ENCODE measurements at places on chromosomes 2 and 18.

DNA sequence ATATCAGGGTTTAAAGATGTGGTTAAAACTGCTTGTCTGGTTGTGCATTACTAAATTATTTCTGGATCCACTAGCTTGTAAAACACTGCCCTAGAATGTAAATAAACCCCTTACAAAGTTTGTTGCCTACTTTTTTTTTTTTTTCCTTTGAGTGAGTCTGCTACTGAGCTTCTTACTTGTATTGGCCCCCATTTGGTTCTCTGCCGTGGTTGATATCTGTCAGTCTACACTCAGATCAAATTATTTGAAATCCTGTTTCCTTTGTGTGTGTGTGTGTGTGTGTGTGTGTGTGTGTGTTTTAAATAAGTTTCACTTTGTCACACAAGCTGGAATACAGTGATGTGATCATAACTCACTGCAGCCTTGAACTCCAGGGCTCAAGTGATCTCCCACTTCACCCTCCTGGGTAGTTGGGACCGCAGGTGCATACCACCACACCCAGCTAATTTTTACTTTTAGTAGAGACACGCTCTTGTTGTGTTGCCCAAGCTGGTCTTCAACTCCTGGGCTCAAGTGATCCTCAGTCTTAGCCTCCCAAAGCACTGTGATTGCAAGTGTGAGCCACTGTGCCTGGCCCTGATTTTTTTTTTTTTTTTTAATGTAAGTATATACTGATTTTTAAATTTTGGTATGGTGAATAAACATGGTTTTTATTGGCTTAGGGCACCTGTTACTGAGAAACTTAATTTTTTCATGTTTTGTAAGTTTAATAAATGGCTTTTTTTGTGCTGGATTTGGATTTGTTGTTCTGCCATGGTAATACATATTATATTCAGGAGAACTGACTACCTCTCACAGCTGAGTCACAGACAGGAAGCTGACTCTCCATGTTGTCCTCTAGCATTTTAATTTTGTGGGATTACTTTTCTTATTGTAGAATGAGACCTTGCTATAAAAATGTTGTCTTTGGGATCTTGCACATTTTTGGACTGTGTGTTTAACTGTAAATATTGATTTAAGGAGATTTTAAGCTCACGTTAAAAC, 48.5 kb downstream of the MAP4K4 start:
- H3K27me3 ChIP-seq, result no peaks in the 10 kb centered on the region
- H3K36me3 ChIP-seq, result no peaks in the 10 kb centered on the region
- peaks cover 42% of the 10 kb centered on the region for H3K4me1 ChIP-seq
- no peak for DNase-seq

DNA sequence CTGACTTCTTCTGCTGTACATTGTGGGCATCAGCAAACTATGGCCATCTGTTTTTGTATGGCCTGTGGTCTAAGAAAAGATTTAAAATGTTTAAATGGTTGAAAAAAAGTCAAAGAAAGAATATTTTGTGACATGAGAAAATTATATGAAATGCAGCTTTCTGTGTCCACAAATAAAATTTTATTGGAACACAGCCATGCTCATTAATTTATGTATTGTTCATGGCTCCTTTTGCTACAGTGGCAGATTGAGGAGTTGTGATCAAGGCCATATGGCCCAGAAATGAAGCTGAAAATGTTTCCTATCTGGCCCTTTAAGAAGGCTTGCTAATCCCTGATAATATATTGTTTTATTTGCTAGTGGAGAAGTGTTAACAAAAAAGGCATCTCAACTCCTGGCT, 162.0 kb downstream of the SLC4A3 start:
- no peak overlapping the region for H3K4me3 ChIP-seq
- H3K27ac ChIP-seq, result no peak overlapping the region
- H3K36me3 ChIP-seq, result no peaks in the 10 kb centered on the region
- H3K4me1 ChIP-seq, result no peaks in the 10 kb centered on the region
- no peak for DNase-seq

DNA sequence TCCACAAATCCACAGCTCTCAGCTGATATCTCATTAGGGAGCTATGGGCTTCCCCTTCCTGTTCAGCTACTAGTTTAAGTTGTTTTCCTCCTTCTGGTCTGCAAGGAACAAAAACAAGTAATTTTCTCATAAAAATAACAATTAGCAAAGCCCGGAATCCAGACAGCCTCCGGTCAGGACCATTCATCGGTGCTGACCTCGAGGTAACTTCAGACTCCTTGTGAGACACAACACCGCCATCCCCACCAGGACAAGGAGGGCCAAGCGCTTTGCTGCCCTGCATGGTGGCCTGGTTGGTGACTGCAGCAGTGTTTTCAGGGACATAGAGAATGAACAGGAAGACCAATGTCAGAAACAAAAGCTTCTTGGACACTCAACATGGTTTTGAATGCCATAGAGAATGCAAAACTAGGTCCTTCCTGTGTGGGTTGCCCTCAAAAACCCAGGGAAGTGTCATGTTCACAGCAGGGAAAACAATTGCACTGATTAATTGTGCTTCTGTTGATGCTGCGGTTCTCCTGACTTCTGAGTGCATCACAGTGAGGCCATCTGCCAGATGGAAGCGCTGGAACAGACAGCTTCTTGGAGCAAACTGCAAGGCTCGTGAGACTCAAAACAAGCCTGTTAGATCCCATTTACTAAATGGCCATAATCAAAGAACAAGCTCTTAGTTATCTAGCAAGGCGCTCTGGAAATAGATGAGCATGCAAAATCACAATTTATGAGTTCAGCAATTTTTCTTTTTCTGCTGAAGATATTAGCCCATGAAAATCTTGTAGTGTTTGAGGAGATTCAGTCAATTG, 77.1 kb downstream of the HS1BP3 start:
- H3K36me3 ChIP-seq, result no peaks in the 10 kb centered on the region
- H3K27me3 ChIP-seq, result no peaks in the 10 kb centered on the region
- no peak for DNase-seq
- no peak overlapping the region for H3K4me3 ChIP-seq
- H3K4me1 ChIP-seq, result peaks cover 6% of the 10 kb centered on the region

GRCh38 chr18:74546751-74547530, 12.6 kb downstream of the CNDP1 start:
- no peaks in the 10 kb centered on the region for H3K36me3 ChIP-seq
- H3K4me1 ChIP-seq, result peaks cover 13% of the 10 kb centered on the region

- H3K27ac ChIP-seq, result no peak overlapping the region
- no peaks in the 10 kb centered on the region for H3K4me1 ChIP-seq
- no peak for DNase-seq
- no peaks in the 10 kb centered on the region for H3K36me3 ChIP-seq
- no peaks in the 10 kb centered on the region for H3K27me3 ChIP-seq
Measured at GRCh38 chr2:105243961-105244360, 2.4 kb downstream of the GPR45 start.

GRCh38 chr2:230601510-230601909, 111.1 kb upstream of the CAB39 start:
- DNase-seq, result no peak
- H3K27ac ChIP-seq, result no peak overlapping the region
- no peaks in the 10 kb centered on the region for H3K4me1 ChIP-seq
- H3K27me3 ChIP-seq, result no peaks in the 10 kb centered on the region
- no peak overlapping the region for H3K4me3 ChIP-seq
- H3K36me3 ChIP-seq, result no peaks in the 10 kb centered on the region

GRCh38 chr2:104939570-104940217, 85.8 kb downstream of the POU3F3 start:
- no peaks in the 10 kb centered on the region for H3K36me3 ChIP-seq
- no peak overlapping the region for H3K4me3 ChIP-seq
- H3K27me3 ChIP-seq, result no peaks in the 10 kb centered on the region
- no peak for DNase-seq
- no peaks in the 10 kb centered on the region for H3K4me1 ChIP-seq

DNA sequence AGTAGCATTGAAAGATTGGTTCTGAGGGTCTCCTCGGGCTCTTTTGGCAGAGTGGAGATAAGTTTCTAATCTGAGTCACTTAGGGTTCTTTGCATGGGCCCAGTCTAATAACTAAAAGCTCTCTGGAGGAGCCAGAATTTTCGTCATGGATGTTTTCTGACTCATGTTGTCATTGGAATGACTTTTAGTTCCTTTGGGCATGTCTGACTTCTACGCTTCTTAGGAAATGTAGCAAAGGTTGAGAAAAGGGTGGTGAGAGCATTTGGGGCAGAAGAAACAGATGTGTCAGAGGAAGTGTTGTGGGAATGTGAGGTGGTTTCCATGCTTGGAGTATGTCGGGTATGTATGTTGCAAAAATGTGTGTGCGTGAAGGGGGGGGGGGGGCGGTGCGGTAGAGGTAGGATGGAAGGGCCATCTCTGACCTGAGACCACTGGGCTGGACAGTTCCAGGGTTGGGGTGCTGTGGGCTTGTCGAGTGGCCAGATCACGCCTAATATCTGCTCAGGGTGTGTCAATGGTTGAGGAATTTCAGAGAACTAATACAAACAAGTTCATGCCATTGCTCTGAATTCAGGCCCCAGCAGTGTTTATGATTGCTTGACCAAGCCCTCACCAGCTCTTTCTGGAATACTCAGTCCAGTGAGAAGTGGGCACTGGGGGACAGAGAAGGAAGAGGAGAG, 26.9 kb downstream of the KLHL29 start:
- H3K4me3 ChIP-seq, result no peak overlapping the region
- no peak overlapping the region for H3K27ac ChIP-seq
- H3K36me3 ChIP-seq, result no peaks in the 10 kb centered on the region
- no peaks in the 10 kb centered on the region for H3K4me1 ChIP-seq
- H3K27me3 ChIP-seq, result no peaks in the 10 kb centered on the region
- DNase-seq, result no peak

- no peak for DNase-seq
- peaks cover 3% of the 10 kb centered on the region for H3K4me1 ChIP-seq
- no peaks in the 10 kb centered on the region for H3K36me3 ChIP-seq
- no peak overlapping the region for H3K27ac ChIP-seq
Measured at GRCh38 chr2:47219970-47220369, 64.9 kb upstream of the STPG4 start.

DNA sequence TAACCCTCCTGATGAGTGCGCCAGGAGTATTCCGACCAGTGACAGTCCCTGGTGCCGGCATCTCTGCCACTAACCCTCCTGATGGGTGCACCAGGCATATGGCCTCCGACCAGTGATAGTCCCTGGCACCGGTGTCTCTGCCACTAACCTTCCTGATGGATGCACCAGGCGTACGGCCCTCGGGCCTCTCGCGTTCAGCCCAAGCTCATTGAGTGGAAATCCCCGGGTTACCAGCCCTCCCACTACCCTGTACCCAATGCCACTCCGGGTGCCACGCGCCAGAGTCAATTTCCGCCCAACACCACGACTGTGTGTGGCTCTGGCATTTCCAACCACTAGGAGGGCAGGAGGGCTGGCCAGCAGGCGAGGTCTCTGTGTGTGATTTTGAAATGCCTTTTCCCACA, 11.7 kb upstream of the GPC1 start:
- no peaks in the 10 kb centered on the region for H3K4me1 ChIP-seq
- H3K36me3 ChIP-seq, result no peaks in the 10 kb centered on the region
- no peaks in the 10 kb centered on the region for H3K27me3 ChIP-seq
- no peak overlapping the region for H3K27ac ChIP-seq
- H3K4me3 ChIP-seq, result no peak overlapping the region

DNA sequence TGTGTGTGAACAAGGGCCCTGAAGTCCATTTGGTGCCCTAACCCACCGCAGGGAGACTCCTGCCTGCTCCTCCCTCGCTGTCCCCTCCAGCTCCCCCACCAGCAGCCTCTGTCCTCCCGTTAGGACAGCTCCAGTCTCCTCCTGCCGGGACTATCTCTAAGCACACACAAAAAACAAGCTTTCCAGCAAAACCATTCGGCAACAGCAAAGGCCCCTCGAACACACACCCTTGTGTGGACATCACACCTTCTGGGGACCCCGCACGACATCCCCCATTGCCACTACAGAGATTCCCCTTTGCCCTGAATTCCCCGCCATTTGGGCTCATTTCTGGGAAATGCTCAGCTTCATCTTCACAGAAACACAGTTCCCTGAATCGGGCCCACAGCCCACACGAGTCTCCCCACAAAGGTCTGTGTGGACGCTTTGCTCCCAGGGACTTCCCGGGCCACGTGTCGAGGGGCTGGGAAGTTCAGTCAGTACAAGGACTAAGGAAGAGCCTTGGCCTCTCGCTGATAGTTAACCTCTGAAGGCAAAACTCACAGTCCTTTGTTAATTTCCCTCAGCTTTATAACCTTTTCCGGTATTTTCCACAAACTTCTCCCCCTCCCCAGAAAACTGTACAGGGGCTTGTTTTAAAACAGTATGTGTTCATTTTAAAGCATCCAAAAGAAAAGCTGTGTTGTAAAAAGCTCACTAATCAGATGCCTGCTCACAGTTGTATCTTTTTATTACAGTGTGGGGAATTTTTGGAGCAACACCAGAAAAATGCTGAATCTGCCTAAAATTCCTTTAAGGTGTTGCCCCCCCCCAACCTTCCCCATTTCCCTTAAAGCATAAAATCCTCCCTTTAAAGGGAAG, 25.9 kb downstream of the SMAD7 start:
- H3K4me1 ChIP-seq, result peaks cover 15% of the 10 kb centered on the region
- H3K27me3 ChIP-seq, result no peaks in the 10 kb centered on the region
- H3K36me3 ChIP-seq, result no peaks in the 10 kb centered on the region
- DNase-seq, result no peak

DNA sequence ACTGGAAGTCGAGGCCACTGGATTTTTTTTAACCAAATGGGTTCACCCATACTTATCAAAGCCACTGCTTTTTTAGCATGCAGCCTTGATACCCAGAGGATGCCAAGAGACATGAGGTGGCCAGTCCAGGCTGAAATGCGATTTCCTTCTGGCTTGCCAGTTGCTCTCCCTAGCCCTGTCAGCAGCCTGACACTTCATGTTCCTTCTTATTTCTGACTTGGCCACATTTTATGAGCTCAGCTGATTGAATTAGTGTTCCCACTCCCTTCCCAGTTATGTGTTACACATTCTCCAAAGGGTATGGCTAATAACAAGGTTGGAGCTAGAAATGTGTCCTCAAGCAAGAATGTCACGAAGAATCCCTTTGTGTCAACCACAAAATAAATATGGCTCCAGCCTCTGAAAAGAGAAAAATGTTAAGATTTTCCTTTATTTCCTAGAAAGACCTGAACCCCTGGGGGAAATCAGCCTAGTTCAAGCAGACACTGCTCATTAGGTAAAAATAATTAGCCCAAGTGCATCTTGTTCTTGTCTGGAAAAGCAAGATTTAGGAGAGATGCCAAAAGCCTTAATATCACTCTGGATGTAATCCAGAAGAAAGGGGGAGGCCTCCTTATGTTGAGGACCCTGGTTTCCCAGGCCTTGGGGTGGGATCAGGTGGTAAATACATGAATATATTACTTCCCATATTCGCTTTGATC, 121.7 kb upstream of the TACR1 start:
- H3K27me3 ChIP-seq, result no peaks in the 10 kb centered on the region
- no peaks in the 10 kb centered on the region for H3K4me1 ChIP-seq
- no peak overlapping the region for H3K27ac ChIP-seq
- no peak overlapping the region for H3K4me3 ChIP-seq
- DNase-seq, result no peak

- H3K27me3 ChIP-seq, result no peaks in the 10 kb centered on the region
- H3K36me3 ChIP-seq, result no peaks in the 10 kb centered on the region
- H3K4me3 ChIP-seq, result no peak overlapping the region
- peak overlapping the region; percentile 80 for H3K27ac ChIP-seq
Measured at GRCh38 chr2:26001743-26002351, 19.6 kb upstream of the KIF3C start.

- H3K36me3 ChIP-seq, result no peaks in the 10 kb centered on the region
- H3K27ac ChIP-seq, result no peak overlapping the region
- no peaks in the 10 kb centered on the region for H3K27me3 ChIP-seq
- H3K4me1 ChIP-seq, result peaks cover 4% of the 10 kb centered on the region
- no peak for DNase-seq
Measured at GRCh38 chr2:20623241-20623640, 27.7 kb downstream of the HS1BP3 start.

GRCh38 chr2:62736899-62737559, 31.5 kb downstream of the EHBP1 start:
- H3K36me3 ChIP-seq, result no peaks in the 10 kb centered on the region
- no peak overlapping the region for H3K27ac ChIP-seq
- no peaks in the 10 kb centered on the region for H3K4me1 ChIP-seq
- DNase-seq, result no peak

All from pancreas (tissue), 10 donors.